Cortex of kidney (tissue), 1 donor: ENCODE measurements at places on chromosomes 2 and 18.

GRCh38 chr2:179348906-179349305, 84.3 kb upstream of the SESTD1 start:
- DNase-seq = no peak

DNA sequence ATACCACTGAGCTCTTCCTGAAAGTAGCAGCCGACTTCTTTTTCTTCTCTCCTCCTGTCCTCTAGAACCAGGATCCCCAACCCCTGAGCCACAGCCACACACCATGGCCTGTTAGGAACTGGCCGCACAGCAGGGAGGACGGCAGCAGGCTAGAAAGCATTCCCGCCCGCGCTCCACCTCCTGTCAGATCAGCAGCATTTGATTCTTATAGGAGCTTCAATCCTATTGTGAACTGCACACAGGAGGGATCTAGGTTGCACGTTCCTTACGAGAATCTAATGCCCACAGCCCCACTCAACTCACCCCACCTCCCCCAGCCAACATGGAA, 179.1 kb upstream of the SH3BP4 start:
- DNase-seq = no peak

GRCh38 chr2:184765112-184765895, 167.0 kb downstream of the ZNF804A start:
- DNase-seq = no peak

GRCh38 chr18:61784834-61785233, 108.0 kb downstream of the RNF152 start:
- no peak for DNase-seq

- DNase-seq = no peak
Measured at GRCh38 chr2:180983468-180984242, 3.2 kb downstream of the UBE2E3 start.

DNA sequence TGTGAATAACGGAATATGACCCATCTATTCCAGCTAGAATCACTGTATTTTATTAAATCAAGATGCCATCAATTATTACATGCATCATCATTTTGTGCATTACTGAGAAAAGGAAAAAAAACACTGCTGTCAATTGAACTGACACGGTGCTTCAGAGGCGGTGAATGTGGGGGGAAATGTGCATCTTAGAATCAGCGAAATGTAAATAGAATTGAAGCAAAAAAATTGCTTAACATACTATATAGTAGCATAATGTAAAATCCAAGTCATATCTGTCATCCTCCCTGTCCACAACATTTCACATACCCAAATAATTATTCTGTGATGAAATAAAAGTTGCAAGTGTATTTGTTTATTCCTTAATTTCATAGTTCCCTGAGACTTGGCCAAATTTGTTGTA, 84.6 kb downstream of the PRKRA start:
- DNase-seq = no peak

GRCh38 chr18:73479477-73479876, 611.7 kb upstream of the NETO1 start:
- DNase-seq = no peak

- no peak for DNase-seq
Measured at GRCh38 chr18:75635096-75635495, 207.6 kb upstream of the SMIM21 start.

DNA sequence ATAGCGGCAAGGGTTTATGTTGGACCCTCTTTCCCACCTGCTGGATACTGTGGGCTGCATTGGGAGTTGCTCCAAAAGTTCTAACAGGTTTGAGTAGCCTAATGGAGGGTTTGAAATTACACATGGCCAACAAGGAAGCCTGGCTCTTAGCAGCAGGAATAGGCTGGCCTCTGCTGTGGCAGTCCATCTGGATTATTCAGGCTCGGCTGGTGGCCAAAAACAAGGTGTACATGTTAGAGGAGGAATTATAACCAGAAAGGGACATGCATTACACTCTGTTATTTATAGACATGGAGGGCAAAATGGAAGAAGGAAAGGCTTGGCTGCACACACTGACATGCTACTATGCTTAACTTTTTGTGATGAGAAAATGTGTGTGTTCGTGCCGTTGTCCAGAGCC, 61.1 kb upstream of the NRXN1 start:
- DNase-seq = no peak

DNA sequence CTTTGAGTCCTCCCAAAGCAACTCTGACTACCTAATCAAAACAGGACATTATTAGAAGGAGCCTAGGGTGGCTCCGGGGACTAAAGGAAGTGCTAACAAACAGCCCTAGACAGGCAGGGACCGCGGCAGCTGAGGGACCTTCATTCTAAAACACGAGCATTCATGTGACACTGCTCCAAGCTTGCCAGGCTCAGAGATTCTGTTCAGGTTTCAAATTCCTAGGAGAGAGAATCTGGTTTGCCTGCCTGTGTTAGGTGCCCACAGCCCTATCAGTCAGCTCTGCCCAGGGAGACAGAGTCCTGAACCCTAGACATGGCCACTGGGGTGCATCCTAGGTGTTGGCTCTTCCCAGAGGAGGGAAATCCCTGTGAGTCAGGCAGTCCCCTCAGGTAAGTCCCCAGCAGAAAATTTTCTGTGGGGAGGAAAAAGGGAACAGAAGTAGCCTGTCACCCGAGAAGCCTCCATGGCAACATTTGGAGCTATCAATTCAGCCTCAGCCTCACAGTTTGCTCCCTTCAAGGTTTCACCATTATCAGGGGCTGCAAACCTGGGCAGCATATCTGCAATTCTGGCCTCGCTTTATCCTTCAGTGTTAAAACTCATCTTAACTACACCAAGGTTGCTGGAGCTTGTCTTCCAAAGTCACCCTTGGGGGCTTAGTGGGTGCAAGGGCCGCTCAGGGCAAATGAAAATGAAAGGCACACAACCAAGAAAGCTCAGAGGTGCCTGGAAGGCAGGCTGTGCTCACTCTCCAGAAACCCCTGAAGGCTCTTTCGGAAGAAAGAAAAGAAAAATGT, 28.6 kb downstream of the PCBP1 start:
- no peak for DNase-seq

- no peak for DNase-seq
Measured at GRCh38 chr2:42205337-42205736, 36.2 kb downstream of the EML4 start.

DNA sequence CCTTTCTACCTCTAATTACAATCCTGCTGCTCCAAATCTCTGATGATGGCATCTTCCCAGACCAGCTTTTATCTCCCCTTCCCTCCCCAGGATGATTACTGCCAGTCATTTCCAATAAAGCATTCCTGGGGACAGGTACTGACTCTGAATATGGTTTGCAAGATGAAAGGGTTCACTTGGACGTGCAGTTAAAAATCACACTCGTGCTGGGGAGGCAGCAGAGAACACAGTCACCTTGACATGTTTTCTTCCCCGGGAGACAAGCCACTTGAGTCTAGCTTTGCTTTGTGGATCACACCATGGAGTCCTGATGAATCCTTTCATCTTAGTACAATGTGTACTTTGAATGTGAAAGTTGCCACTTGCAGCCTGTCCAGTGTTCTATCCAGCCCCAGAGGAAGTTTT, 175.0 kb downstream of the ALPK2 start:
- DNase-seq = no peak

- no peak for DNase-seq
Measured at GRCh38 chr2:161088658-161089350, 71.4 kb upstream of the TANK start.

- DNase-seq = no peak
Measured at GRCh38 chr2:8086796-8087479, 594.9 kb upstream of the ID2 start.

DNA sequence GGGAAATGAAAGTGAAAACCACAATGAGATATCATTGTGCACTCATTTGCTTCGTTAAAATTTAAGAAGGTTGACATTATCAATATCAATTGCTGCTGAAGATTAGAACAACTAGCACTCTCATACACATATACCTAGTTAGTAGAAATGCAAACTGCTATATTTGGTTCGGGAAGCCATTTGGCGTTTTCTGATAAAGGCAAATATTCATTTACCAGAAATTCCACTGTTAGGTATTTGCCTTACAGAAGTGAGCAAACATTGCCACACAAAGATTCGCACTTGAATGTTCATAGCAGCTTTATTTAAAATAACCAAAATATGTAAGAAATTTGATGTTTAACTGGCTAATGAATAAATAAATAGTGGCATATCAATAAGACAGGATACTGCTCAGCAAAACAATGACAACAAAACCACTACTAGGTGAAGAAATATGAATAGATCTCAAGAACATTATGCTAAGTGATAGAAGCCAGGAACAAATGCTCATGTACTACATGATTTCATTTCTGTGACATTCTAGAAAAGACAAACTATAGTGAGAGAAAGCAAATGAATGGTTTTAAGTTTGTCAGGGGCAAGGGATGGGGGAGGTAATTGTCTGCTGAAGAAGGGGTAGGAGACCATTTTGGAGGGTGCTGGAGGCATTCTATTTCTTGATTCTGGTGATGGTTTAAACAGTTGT, 387.8 kb downstream of the PTH2R start:
- no peak for DNase-seq

DNA sequence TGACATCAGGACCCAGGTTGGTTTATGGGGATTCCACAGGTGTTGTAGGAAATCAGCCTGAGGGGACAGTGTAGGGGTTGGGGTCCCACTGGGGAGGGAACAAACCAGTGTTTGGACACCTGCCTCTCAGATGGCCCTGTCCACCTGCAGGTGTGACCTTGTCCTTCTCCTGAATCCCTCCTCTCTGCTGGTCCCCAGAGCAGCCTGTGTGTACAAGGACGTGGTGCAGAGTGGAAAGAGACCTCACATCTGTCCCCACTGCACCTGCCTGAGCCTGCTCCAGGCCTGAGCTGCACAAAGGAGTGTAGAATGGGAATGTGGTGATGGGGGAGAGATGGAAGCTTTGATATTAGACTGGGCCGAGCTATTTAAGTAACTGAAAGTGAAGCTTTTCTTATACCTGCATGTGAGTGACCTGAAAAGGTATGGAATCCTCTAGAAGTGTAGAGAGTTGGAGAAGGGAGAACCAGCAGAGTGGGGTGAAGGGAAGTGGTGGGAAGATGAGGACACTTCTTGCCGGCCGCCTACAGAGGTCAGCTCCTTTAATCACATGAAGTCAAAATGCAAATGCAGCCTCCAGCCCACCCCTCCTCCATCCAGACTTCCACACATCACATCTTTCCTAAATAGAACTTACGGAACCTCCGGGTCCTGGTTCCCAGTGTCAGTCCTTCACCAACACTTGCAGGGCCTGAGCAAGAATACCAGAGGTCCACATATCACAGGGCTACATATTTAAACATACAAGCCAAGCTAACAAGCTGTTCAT, 89.3 kb upstream of the SMAD2 start:
- DNase-seq = no peak

- DNase-seq = no peak
Measured at GRCh38 chr2:151186011-151186410, 75.7 kb downstream of the RBM43 start.

GRCh38 chr2:214533541-214533940, 122.7 kb downstream of the VWC2L start:
- no peak for DNase-seq

- DNase-seq = no peak
Measured at GRCh38 chr2:105425936-105426625, 27.2 kb upstream of the FHL2 start.

- no peak for DNase-seq
Measured at GRCh38 chr2:176583607-176584006, 314.4 kb downstream of the MTX2 start.

GRCh38 chr2:181697126-181697525, 16.8 kb upstream of the NEUROD1 start:
- DNase-seq = no peak

DNA sequence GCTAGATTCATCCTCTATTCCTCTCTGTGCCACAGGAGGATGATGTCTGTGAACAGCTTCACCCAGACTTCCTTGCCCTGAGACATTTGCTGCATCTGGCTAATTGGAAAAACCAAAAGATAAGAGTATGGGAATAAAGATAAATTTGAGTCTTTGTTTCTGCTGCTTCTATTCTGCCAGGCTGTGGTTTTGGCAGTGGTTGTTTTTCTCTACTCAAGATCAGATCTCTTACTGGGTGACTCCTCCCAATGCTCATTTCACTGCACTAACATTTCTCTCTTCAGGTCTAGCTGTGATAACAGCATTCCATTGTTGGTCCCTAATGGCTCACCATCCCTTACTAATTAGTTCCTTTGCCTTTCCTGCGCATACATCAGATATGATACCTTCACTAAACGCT, 89.5 kb downstream of the CALCRL start:
- DNase-seq = no peak

GRCh38 chr2:229821316-229821715, 100.5 kb downstream of the TRIP12 start:
- DNase-seq = no peak

- no peak for DNase-seq
Measured at GRCh38 chr2:195367809-195368208, 289.2 kb upstream of the SLC39A10 start.

- no peak for DNase-seq
Measured at GRCh38 chr2:14237902-14238301, 394.6 kb upstream of the LRATD1 start.

DNA sequence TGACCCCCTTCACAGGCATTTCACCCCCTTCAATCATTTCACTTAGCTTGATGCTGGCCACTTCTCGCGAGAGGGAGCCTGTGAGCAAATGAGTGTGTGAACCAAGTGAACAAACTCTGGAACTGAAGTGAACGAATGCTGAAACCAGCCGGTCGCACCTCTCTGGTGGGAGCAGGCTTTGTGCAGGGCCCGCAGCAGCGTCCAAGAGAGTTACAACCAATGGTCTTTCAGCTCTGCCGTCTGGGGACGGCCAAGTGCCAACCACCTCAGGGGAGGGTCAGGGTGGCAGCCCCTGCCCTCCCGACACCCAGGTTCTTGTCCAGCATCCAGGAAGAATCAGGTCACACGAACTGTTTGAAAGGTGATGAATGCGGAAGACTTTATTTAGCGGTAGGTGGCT, 764.0 kb downstream of the SUCLG1 start:
- no peak for DNase-seq

- no peak for DNase-seq
Measured at GRCh38 chr2:164447660-164448059, 173.6 kb downstream of the GRB14 start.

DNA sequence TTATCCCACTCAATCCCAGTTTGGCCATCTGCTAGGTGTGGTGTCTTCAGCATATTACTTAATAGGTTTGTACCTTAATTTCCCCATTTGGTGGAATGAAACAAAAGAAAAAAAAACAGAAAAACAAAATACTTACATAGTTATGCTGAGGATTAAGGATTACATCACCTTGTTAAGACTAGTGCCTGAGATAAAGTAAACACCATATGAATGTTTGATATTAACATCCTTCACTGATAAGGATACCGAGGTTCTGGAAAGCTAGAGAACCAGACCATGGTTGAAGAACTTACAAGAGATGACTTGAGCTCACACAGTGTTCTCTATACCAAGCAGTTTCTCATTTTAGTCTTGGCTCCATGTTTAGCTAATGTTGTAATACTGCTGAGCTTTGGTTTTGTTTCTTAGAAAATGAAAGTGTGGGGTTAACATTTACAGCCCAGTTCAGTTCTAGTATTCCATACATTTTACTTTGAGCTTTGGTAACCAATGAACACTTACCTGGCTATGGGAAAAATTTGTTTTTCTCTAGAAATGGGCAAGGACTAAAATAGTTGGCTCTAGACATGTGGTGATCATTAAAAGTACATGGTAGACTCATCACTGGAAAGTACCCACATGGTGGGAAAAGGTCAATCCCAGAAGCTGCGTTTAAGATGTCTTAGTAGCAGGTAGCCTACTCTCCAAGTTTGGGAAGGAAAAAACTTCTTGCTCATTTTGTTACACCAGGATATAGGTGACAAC, 5.8 kb upstream of the GPD2 start:
- DNase-seq = no peak

GRCh38 chr2:97932975-97933662, 62.6 kb downstream of the TMEM131 start:
- no peak for DNase-seq
